Stimulated activated CD8-positive, alpha-beta memory T cell treated with anti-CD3 and anti-CD28 coated beads, Interleukin-4, amount 100 ng/mL, for 4 hours (primary cell): ENCODE measurements at places on chromosomes 7 and 10.

- no peak for DNase-seq
Observed at GRCh38 chr7:158014976-158015375, 572.6 kb downstream of the PTPRN2 start.

DNA sequence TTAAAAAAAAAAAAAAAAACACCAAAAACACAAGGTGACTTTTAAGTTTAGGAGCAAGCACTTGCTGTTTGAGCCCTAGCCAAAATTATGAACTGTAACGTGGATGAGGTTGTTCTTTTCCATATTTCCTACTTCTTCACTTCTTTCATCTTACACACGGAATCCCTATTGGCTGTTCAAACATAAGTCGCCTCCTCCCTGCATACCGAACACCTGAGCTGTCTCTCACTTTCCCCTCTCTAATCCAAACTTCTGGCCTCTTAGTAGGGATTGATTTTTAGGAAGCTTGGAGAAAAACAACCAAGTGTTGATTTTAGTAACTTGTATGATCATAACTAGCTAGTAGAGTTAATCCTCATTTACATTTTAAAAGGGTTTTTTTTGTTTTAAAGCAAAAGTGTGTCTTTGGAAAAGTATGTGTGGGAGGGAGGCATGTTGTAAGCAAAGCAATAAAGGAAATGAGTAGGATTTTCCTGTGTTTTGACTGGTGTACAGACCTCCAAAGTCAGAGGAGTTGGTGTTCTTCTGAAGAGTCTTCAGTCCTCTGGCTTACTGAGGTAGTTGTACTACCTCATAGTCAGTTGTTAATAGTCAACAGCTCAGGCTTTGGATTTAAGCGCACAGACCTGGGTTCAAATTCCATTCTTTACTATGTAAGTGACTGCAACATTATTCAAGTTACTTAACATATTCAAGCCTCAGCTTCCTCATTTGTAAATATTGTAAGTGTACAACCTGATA is 39.3 kb downstream of the RABGEF1 start:
- DNase-seq, result no peak

- no peak for DNase-seq
Observed at GRCh38 chr10:15068802-15069201, 19.8 kb downstream of the ACBD7 start.

DNA sequence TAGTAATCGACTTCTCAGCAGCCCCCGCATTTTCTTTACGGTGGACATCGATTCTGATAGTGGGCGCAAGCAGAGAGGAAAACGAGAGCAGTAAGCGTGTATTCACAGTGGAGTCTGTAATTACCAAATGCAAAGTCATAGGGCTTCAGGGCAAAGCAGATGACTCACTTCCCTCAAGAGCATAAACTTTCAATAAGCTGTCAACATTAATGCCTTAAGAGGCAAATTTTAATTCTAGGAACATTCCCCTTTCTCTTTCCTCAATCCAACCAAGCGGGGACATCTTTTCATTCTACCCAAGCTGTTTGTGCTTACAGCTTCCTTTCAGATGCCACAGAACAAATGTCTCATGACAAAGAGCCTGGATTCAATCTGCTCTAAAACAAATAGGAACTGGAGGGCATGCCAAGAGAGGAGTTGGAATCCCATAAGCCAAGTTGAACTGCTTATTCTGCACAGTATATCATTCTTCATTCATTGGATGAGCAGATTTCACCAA is 48.6 kb downstream of the MALSU1 start:
- DNase-seq, result no peak

GRCh38 chr7:46146454-46147255 is 225.6 kb upstream of the IGFBP3 start:
- DNase-seq, result no peak

DNA sequence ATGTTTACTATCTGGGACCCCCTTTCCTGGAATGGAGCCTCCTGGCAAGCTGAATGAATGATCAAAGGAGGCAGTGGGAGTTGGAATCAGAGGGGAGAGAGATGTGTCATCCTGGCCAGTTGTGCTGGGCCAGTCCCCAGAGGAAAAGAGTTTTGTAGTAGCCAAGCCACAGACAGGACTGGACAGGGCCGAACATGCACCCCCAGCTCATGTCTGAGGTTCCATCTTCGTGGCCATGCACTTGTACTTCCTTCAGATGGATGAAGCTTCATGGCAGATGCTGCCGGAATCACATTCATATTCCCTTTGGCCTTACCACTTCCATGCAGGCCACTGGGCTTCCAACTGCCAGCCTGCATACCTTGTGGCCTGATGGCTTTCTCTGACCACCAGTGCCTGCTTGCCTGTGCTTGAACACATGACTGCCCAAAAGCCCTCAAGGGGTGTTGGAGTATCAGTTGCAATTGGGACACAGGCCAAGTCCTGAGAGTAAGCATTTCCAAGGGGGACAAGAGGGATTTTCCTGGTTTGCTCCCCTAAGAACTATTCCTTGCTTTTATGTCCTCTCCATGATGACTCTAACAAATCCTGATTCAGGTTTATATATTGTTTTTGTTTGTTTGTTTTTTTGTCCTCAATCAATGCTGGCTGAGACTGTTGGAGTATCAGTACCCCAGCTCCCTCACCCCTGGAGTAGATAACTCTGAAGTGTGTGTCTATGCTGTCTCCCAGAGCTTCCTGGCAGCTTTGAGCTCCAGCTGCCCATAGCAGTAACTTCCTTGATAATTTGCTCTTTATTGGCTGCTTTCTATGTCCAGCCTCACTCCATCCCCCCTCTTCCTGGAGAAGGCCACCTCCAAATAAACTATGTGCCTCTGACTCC is 63.6 kb downstream of the TMEM130 start:
- DNase-seq, result no peak

- no peak for DNase-seq
Observed at GRCh38 chr10:18368273-18368672, 228.0 kb downstream of the CACNB2 start.

DNA sequence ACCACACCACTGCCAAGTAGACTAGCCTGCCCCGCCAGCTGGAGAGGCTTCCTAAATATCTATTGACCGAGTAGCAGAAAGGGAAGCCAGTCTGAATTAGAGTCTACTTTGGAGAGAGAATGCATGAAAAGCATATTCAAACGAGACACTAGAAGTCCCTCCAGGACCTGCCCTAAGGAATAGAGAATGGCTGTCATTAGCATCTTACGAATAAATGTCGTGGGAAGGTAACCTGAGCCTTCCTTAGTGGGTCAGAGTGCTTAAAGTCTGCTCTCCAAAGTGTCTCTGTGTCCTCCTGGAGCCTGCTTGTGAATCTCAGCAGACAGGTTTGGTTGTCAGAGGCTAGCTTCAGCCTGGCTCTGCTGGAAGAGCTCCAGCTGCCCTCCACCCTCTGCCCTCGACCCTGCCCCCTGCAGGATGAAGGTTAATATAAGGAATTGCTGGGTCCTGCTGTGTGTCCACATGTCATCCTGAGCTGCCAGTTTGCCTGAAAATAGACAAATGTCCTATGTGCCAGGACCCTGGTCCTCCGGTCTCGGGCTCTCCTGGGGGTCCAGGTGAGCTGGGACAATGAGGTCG is 33.4 kb downstream of the FAM241B start:
- no peak for DNase-seq

- no peak for DNase-seq
Observed at GRCh38 chr7:84076219-84076618, 118.4 kb downstream of the SEMA3A start.

DNA sequence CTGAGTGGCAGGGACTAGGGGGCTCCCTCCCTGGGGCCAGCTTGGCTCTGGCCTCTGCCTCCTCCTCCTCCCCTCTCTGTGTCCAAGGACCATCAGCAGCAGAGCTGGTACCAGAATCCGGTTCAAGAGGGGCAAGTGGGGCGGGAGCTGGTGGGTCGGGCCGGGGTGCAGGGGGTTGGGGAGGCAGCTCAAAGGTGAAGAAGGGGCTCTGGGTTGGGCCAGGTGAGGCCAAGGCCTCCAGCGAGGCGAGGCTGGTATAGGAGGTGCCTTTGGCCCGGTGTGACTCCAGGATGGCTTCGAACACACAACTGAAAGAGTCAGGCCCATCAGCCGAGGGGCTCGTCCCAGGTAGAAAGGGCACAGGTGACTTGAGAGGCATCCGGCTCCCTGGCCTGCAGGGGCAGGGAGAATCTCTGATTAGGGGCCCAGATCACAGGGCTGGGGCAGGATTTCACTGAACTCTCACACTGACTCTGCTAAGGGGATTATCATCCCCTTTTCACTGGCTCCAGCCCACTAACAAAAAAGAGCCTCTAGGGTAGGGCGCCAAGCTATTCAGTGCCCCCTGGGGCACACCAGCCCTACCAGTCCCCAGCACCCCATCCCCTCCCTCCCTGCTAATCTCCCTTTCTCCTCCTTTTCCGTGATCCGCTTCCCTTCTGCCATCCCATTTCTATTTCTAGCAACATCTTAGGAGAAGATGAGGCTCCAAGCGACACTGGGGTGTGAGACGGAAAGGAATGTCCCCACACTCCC is 4.6 kb downstream of the PSD start:
- DNase-seq, result no peak

DNA sequence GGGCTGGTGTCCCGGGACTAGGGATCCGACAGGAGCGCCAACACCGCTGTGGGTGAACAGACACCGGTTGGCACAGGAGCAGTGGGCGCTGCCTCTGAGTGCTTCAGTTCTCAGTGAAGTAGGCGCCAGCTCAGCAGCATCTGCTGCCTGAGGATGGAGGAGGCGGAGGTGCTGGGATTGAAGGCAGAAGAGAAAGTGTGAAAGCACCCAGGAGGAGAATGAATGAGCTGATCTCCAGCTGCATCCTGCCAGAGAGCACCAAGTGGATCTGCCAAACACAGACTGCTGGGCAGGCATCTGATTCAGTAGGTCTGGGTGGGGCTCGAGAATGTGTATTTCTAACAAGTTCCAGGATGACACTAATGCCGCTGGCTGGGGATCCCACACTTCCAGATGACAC is 74.5 kb downstream of the LANCL2 start:
- DNase-seq, result no peak

GRCh38 chr10:95964756-95965155 is 57.0 kb downstream of the CC2D2B start:
- no peak for DNase-seq

DNA sequence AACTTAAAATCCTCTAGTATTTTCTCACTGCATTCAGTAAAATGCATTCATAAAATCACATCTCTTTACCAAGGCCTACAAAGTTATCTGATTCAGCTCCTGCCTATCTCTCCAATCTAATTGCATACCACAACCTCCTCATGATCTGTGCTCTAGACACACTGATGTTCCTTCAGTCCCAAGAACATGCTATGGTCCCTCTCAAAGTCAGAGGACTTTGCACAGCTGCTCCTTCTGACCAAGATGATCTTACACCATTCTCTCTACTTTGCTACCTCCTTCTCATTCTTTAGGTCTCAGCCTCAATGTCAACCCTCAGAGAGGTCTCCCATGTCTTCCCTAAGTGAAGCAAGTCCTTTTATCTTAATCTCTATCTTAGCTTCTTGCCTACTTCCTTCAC is 45.5 kb downstream of the CAV1 start:
- DNase-seq, result no peak
